ENCODE measurements at places on chromosomes 6 and 20.

DNA sequence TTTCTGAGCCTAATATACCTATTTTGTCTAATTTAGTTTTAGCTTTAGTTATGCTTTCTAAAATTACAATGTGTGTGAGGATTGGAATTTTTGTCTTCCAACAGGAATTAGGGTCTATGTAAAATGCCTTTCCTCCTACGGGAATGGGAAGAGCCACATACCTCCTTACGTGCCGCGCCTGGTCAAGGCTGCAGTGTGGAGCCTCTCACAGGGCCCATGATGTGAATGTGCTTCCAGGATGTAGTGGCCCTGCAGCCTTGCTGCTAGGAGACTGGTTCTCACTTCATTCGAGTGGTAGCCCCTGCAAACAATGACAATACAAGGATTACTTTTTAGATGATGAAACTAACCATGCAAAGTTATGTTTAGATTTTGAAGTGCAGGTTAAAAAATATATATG is 110.2 kb downstream of the SOBP start:
- no peak for DNase-seq

DNA sequence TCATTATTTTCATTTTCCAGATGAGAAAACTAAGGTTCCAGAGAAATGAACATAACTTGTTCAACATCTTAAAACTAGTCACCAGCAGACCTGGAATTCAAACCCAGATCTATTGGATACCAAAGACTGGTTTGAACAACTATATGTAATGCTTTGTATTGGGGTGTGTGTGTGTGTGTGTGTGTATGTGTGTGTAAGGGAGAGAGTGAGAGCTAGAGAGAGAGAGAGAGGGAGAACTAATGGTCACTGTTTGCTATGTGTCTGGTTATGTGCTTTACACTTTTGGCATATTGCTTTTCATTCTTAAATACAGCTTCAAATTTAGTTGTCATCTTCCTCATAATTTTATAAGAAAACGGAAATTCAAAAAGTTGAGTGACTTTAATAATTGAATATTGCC is 134.7 kb upstream of the ZNF217 start:
- DNase-seq, result no peak

DNA sequence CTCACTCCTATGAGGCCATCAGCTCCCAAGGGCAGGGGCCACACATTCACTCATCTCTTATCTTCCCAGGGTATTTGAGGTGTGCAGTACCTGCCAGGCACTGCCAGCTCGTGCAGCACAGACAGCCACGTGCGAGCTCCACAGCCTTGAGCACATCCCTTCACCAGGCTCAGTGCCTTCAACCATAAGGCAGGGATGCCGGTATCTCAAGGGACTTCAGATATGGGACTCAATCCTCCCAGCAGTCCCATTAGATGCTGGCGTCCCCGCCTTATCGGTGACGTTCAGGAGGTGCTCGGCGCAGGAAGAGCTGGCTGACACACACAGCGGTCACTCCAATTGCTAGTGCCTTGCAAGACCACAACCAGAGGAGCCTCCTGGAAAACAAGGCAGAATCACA is 47.0 kb downstream of the EZR start:
- no peak for DNase-seq

- peak; percentile 36 for DNase-seq
Observed at GRCh38 chr6:34053721-34054120, 92.2 kb downstream of the GRM4 start.

DNA sequence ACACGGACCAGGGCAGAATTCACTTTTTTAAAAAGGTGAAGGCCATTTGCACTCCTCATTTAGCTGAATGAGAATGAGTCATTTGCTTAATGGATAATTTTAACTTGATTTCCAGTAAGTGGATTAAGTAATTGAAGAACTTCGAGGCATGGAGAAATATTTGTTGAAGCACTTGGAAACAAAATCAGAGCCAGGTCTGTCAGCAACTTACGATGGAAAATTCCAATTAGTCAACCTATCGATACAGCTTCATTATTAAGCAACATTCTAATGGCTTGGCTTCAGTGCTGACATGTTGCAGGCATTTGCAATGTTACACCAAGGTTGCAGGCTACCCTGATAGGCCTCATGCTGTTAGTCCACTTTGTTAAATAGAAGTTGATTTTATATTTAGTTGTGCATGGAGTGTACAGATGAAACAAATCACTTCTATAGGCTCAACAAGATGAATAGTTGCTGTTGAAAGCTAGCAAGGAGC is 423.5 kb upstream of the SLC35B3 start:
- no peak for DNase-seq

GRCh38 chr20:6241591-6241990 is 118.8 kb upstream of the FERMT1 start:
- DNase-seq, result no peak

GRCh38 chr6:33627876-33628275 is 6.8 kb downstream of the ITPR3 start:
- DNase-seq, result no peak

GRCh38 chr6:2743280-2744208 is 7.2 kb downstream of the MYLK4 start:
- no peak for DNase-seq

GRCh38 chr6:90397929-90398674 is 101.5 kb upstream of the BACH2 start:
- DNase-seq, result no peak

DNA sequence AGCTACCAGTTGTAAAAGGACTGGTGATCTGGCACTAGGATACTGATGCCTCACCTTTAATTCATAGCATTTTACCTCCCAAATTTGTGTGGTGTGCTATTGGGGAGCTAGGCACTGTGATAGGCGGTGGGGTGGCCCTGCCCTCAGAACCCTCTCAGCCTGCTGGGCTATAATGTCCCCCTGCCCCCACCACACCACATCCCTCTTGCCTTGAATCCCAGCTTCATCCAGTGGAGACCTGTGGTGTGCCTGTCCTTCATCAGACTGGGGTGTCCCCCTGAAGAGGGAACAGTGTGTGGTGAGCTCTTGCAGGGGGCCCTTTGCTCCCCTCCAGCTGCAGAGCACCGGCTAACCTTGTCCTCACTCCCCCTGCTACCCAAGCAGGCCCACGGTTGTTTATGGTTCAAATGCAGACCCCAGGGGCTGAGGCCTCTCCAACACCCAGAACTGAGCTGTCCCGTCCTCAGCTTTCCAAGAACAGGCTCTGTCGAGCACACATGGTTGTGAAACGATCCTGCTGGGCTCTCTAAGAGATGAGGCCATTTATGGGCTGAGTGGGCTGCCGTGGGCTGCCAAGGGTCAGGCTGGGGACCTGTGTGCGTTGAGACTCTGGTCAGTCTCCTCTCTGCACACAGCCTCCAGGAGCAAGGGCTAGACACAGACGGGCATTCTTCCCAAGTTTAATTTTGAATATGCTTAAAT is 26.9 kb upstream of the VEGFA start:
- no peak for DNase-seq

DNA sequence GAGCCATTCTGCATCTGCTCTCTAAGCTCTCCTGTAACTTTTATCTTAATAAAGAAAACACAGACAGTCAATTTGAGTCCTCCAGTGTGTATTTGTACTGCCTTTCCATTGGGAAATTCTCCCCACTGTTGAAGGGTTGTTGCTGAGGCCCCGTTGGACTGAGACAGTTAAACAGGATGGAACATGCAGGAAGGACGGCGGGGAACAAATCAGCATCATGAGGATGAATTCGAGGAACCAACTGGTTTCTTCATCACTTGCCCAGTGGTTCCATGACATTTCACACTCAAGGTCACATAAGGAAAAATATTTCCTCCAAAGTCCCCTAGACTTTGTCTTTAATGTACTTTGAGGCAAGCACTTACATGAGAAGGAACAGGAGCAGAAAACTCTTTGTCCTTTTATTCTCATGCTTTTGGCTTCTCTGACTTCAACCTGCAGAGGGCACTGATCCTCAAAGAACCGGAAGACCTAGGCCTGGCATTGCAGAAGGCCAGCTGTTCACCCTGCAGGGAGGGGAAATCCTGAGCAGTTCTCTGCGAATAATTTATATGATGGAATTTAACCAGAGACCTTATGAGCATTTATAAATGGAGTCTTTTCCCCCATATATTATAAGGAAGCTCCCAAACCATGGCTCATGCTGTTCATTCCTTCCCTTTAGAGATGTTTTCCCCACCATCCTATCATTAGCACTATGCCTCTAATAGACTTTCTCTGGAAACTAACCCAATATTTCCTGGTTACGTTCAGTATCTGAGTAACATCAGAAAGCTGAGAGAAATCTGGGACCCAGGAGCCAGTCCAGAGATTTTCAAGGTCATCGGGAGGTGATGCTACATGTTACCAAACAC is 55.2 kb upstream of the ADGRF1 start:
- no peak for DNase-seq

DNA sequence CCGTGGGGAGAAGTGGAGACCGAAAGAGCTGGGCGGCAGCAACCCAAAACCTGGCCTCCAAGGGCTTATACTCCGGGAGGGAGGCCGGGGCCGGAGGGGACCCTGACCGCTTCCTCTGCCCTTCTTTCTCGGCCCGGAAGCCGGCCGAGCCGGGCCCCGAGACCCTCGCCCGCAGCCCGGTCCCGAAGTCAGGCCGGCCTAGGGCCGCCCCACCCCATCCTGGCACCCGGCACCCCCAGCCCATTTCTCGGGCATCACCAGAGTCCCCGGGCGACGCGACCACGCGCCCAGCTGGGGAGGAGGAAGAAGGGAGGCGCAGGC is 572 bp upstream of the ZDHHC14 start:
- no peak for DNase-seq

DNA sequence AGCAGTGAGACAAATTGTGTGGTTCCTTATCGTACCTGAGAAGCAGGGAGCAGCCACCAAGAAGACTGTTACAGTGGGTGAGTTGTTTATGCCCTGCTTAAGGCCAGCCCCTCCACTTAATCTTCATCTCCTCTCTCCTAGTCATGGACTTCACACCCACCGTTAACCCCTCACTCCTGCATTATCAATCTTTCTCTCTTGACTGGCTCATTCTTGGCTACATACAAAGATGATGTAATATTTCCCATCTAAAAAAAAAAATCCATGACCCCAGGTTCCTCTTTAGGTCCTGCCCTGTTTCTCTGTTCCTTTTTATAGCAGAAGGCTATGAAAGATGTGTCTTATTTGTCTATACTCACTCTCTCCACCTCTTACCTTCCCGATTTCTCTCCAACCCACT is 72.4 kb downstream of the SHLD1 start:
- DNase-seq, result no peak

DNA sequence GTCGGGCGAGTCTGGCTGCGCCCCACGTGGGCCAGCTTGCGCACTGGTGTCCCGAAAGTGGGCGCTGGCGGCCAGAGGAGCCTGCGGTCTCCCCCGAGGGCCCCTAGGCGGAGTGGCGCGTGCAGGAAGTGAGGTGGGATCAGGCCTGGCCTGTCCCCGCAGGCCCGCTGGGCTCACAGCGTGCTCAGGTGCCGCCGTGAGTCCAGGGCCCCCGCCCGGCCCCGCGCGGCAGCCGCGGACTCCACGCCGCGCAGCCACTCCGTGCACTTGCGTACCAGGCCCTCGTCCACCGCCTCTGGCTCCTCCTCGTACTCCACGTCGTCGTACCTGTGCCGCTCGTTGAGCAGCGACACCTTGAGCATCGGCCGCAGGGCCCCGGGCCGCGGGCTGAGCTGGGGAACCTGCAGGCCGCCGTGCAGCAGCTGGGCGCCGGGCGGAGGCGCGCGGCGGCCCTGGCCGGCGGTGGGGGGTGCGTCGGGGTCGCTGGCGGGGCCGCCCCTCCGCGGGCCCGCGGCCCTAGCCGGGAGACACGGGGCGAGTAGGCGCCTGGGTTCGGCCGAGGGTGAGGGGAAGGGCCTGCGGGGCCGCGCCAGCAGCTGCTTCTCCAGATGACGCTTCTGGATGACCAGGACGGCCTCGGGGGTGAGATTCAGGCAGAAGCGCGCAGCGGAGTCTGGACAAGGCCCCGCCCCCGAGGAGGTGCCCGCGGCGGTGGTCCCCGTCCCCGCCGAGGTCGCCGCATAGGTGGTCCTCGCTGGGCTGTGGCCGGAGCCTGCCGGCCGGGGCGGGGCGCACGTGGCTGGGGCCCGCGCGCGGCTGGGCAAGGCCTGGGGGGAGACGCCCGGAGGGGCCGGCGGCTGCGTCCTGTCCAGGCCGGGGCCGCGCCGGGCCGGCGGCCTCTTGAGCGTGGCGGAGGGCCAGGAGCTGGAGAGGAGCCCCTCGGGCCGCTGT is 835 bp downstream of the PRR18 start:
- no peak for DNase-seq

DNA sequence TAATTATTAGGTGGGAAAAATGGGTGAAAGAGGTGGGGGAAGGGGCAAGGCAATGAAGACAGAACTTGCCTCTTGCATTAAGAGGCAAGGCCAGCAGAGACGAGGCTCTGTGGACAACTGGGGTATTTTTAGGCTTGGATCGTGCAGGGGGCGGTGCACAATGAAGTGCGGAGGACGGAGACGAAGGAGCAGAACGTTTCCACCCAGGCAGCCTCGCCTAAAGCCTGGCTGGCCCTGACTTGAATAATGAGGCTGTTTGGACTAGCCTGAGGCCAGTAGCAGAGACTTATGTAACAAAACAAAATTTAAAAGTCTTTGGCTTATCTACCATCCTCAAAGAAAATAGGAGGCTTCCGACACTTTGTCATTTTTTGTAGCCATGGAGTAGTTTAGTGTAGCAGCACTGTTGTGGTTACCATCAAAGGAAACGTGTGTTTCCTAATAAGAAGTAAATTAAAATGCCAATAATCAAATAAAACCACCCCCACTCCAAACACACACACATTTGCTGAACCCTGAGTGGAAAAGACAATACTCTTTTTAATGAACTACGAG is 370.0 kb upstream of the CNR1 start:
- no peak for DNase-seq

- DNase-seq, result no peak
Observed at GRCh38 chr6:167279766-167280446, 11.2 kb upstream of the UNC93A start.
